ENCODE measurements at places on chromosomes 6 and 20.

- DNase-seq: no peak
These were observed 79.6 kb upstream of the AHI1 start for GRCh38 chr6:135577059-135577538.

DNA sequence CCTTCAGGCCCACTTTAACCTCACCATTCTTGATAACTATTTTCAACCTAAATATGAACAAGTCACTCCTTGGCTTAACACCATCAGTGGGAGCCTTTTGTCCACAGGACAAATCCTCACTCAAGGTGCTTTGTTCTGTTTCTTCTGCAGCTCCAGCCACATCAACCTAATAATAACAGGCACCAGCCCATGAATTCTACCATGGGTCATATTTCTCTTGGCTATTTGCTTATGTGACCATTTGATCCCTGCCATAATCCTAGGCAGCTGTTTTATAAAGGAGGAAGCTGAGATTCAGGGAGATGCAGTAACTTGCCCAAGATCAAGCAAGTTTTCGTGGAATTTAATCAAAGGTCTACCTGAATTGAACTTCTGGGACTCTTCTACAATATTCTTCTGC is 561.3 kb downstream of the DHX35 start:
- DNase-seq: no peak

- DNase-seq: no peak
These were observed 21.4 kb downstream of the C6orf15 start for GRCh38 chr6:31090973-31091364.

DNA sequence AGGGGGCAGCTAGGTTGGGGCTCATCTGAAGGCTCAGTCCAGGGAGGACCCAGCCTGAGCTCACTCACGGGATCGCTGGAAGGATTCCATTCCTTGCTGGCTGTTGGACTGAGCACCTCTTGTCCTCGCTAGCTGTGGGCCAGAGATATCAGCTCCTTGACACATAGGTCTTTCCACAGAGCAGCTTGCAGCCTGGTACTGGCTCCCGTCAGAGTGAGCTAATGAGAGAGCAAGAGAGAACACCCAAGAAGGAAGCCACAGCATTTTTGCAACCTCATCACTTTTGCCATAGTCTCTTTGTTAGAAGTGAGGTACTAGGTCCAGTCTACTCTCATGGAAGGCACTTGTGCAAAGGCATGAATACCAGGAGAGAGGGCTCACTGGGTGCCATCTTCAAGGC is 179.9 kb downstream of the CDC5L start:
- no peak for DNase-seq

- DNase-seq: no peak
These were observed 8.6 kb downstream of the TPX2 start for GRCh38 chr20:31747640-31748039.

- DNase-seq: peak; percentile 51
These were observed 45.0 kb downstream of the CDS2 start for GRCh38 chr20:5171790-5172164.

- no peak for DNase-seq
These were observed 27.2 kb downstream of the MCUR1 start for GRCh38 chr6:13787137-13787536.

DNA sequence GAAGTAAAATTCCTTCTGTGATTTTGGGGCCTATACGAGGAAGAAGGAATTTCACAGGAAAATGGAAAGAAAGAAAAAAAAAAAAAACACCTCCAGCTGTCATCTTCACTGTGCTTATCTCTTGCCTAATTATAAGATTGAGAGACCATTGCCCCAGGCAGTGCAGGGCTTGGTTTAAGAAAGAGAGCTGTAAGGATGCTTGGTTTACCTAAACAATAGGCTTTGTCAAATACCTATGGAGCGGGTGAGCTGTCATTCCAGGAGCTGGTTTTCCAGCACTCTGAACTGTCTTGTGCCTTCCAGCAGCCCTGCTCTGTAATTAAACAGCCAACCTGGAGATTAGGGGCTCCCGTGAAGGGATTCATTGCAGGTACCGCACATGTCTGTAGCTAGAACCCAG is 137.8 kb downstream of the EDN3 start:
- no peak for DNase-seq

GRCh38 chr6:46012834-46013233 is 2.8 kb downstream of the CLIC5 start:
- DNase-seq: no peak

GRCh38 chr20:32507998-32508774 is 76.9 kb downstream of the NOL4L start:
- DNase-seq: no peak

DNA sequence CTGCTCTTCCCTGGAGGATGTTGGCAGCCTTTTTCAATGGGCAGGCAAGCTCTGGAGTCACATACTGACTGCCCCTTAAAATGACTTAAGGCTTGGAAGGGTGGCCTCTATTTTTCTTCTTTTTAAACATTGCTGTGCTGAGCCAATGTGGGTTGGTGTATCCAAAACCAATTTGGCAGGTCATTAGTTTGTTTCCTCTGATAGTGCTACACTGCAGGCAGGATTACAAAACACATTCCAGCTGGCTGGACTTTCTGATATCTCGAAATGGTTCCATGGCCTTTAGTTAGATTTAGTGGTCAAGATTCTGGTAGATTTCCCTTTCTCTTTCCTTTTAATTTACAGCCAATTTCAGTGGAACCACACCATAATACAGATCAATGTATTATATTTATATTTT is 28.1 kb upstream of the BMP2 start:
- DNase-seq: no peak

- DNase-seq: no peak
These were observed 40.4 kb upstream of the THEMIS start for GRCh38 chr6:127941228-127941627.

DNA sequence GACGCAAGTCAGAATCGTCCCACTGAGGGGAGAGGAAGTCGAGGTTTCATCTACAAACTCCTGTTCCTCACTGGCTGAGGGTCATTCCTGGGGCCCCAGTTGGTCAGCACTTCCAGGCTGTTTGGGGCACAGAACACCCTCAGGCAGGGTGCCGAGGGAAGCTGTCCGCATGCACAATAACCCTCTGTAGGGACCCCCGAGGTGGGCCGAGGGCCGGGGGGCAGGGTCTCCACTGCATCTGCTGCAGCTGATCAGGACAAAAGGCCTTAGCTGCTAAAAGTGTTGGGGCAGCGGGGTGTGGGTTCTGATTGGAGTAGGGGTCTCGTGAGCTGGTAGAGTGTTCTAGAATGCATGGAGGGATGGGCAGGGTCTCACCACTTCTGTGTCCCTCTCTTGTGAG is 125.1 kb downstream of the TOX2 start:
- no peak for DNase-seq

GRCh38 chr6:43680308-43681200 is 7.0 kb downstream of the MRPS18A start:
- no peak for DNase-seq
